ENCODE measurements at places on chromosomes 5 and 9.

GRCh38 chr5:14202462-14202861 lies 59.3 kb downstream of the TRIO start:
- no peak for DNase-seq

GRCh38 chr5:126552614-126553013 lies 42.4 kb downstream of the ALDH7A1 start:
- no peak for DNase-seq

DNA sequence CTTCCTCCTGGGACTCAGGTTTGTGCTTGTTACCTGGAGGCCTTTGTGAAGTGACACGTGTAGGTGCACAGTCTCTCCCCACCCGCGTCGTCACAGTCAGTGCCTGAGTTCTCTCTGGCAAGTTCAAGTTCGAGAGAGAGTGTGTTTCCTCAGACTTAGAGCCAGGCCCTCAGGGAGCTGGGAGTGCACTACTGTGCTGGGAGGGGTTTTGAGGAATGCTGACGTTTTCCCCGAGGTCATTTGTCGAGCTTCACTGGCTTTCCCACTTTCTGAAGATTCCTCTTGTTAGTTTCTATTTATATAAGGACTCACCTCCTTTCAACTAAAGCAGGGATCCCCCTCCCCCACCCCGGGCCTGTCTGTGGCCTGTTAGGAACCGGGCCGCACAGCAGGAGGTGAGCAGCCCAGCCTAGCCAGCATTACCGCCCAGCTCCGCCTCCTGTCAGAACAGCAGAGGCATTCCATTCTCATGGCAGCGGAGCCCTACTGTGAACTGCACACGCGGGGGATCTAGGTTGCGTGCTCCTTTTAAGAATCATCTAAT lies 209.2 kb downstream of the DIRAS2 start:
- DNase-seq = no peak

DNA sequence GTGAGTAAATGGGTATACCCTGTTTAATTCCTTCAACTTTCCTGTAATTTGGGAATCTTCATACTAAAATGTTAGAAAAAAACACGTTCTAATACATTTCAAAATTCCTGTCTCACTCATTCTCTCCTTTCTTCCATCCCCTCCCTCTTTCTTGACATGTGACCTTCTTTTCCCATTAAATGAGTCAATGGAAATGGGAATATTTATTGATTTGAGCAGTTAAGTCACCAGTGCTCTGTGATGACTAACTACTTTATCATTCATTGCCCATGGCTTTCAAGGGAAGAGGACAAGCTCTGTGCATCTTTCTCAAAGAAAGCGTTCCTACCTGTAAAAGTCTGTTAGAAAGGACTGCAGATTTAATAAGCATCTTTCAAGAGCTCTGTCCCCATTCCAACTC lies 144.4 kb upstream of the MAP3K1 start:
- no peak for DNase-seq

DNA sequence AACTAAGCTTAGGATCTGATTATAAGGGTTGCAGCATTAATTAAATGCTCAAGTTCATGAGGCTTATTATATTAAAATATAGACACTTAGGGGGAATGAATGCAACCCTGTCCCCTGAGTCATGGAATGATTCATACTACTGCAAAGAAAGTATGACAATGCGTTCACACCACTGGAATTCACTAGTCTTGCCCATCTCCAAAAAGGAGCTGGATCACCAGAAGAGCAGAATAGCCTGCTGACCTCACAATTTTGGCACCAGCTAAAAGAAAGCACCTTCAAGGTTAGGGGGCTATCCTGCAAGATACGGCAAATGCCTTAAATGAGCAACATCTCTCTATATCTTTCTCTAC lies 32.0 kb upstream of the TMED7 start:
- DNase-seq = no peak

DNA sequence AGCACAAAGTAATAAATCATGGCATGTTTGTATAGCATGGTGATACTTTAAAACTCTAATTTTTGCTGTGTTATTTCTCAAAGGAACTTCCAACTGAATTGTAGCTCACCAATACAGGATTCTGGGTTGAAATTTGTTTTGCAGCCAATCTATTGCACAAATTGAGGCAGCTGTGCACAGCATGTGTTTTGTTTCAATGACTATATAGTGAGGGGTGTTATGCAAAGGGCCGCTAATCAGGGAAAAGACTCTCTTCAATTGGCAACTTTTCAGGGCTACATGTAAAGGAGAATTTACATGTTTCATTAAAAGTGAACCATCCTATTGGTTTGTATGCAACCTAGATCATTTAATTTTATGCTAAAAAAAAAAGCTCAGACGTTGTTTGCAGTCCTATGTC lies 44.6 kb downstream of the PLPPR1 start:
- DNase-seq = no peak

DNA sequence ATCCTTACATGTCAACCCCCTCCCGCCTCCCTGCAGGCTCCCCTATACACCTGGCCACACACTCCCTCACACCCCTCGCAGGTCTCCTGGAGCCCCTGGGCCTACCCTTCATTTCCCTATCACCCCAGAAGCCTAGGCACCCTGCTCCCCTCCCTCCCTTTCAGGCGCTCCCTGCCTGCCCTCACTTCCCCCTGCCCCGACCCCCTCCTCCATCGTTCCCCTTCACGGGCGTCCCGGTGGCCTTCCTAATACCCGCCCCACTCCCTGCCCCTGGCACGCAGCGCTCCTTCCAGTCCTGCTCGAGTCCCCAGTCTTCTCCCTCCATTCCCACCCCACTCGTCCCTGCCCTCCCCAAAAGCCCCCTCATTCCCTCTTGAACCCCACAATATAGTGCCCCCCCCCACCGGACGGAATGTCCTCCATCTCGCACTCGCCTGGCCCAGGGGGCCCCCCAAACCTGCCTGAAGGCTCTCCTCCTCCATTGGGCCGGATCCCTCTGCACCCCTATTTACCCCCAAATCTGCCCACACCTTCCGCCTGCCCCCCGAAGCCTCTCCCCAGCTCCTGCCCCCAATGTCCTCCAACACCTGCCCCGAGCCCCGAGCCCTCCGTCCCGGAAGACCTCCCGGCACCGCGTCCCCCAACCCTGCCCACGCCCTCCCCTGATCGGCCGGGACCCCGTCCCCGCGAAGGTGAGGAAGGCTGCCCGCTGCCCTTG lies 746 bp downstream of the STRBP start:
- no peak for DNase-seq

DNA sequence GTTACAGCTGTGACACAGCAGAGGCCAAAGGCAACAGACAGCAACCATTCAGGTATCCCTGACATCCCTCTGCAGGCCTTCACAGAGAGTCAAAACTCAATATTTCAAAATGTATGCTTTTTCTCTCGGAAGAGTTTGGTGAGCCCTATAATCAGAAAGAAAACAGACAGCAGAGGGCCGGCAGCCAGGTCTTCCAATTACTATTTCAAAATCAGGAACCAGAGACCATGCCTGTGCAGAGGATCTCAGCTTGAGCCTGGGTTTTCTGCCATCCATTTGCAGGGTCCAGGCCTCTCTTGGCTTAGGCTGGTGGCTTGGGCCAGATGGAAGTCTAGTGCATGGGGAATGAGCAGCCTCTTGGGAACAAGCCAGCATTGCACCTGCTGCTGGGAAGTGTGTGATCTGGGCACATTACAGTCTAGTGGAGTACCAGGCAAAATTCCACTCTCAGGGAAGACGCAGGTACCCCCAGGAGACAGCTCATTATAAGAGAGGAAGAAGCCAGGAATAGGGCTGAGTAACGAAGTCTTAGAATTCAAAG lies 231.3 kb downstream of the ENC1 start:
- no peak for DNase-seq

DNA sequence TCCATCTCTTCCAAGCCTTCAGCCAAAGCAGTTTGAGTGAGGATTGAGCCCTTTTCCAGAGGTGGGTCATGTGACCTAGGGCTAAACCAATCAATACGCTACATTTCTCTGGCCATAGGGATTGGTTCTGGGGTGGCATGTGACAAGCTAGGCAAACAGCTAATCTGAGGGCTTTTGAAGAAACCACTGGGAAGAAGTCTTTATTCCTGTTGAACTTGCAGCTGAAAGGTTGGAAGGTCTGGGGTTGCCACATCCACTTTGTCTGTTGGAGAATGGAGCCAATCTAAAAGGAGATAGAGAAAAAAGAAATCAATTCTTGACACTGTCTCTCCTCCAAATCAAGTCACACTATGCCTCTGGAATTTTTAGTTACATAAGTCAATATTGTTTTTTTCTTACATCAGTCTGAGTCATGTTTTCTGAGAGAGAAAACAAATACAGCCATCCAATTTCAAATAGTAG lies 637.8 kb upstream of the WWC1 start:
- no peak for DNase-seq

DNA sequence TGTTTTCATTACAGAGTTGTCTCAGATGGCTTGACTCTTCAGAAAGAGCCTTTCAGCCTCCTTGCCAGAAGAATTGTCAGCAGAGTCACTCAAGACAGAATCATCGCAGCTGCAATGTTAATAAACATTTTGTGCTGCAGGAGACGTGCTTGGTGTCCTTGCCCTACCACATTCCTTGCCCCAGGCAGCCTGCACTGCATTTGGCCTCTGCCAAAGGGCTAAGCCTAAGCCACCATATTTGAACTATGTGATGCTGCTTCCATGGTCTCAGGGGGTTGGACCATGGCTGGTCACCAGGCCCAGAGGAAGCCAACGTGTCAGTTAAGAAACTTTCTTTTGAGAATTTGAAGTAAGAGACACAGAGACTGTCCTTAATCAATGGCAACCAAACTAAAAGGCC lies 145.4 kb downstream of the ACTL7B start:
- no peak for DNase-seq

DNA sequence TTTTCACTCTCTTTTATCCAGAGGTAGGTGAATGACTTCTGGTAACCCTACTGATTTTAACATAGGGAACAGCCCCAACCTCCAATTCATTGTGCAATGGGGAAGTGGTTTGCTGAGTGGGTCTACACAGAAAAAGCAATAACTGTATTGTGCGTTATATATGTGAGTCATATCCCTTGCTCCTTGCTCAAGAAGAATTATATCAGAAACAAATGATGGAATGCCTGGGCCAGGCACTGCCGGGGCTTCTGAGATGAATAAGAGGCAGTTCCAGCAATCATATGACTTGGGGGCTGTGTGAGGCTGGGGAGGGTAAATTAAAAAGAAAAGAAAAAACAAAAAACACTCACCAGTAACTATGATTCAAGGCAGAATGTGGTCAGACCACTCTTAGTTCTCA lies 79.2 kb upstream of the ABCA1 start:
- no peak for DNase-seq

DNA sequence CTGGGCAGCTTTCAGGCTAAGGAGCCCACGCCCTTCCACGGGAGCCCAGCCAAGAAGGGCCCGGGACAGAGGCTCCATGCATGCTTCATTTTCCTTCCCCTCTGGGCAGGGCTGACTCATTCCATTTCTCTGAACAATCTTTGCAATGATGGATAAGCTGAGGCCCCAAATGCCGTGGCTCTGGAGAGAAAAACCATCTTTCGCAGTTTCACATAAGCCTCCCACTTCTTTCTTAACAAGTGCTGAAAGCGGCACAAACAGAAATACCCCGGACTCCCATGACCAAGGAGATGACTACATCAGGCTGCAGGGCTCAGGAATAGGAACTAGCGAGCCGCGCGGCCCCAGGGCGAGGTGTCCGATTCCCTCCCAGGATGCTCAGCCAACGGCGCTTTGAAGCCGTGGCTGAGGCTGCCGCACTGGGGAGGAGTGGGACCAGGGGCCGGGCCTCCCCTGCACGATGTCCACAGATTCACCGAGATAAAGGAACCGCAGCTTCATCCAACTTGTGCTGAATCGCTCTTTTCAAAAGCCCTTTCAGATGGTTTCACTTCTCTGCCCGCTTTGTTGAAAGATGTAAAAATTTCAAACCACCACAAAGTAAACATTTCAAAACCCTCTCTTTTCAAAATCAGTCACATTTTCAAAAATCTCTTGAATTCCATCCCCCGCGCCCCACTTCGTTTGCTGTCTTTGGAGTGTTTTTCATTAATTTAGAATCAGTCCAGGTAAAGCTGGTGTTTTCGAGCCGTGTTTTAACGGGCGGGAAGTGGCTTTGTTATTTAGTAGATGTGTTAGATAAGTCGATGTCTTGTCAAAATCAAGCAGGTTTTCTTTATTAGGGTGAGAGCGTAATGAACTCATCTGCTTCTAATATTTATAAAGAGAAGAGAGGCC lies 96.5 kb upstream of the LMX1B start:
- no peak for DNase-seq

DNA sequence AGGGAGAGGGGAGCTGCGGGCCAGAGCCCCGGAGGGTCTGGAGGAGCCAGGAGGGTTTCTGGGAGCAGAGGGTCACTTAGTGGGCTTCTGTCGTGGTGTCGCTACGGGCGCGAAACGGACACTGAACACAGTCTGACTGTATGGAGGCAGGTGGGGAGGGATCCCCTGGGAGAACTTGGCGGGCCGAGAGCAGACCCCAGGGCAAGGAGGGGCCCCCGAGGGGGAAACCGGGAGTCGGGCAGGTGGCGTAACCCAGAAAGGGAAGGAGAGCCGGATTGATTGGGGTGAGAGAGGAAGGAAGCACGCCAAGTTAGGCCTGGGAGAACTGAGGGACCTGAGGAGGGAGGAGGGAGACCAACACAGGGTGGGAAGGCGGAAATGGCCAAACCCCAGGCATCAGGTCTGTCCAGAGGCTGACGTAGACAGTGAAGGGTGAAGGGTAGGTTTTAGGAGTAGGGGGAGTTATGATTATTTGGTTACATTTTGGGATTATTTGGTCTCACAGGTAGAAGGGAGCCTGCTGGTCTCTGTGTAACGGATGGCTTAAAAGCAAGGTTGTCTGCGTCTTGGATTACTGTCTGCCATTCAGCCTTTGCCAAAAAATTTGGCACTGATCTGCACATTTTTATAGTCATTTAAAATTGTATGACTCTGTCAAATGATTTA lies 3.3 kb upstream of the MSMP start:
- no peak for DNase-seq

DNA sequence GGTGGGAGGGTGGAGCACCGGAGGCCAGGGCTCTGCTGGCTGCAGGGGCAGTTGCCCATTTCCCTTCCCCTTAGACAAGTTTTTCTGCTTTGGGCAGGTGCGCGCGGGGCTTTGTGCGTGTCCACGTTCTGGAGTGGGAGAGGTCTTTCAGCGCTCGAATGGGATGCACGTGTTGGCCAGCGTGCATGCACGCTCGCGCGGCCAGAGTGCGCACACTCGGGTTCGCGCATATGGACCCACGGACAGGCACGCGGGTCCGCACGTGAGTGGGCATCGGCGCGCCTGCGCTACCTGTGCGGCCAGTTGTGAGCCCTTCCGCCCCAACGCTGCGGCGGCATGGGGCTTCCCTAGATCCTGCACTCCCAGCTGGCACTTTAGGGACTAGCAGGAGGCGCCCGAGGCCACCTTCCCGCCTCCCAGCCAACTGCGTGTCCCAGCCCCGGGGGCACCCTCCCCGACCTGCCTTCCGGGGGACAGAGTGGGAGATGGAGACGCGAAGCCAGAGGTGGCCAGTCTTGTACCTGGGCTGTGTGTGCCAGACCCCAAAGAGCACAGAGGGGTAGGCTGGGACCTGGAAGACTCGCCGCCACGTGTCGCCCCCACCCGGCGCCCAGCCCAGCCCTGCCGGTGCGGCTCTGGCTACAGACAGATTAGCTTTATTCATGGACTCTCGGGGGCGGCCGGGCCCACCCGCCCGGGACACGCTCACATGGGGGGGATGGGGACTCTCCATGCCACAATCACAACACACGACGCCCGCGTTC lies 9.8 kb upstream of the GPRIN1 start:
- no peak for DNase-seq

- no peak for DNase-seq
Measured at GRCh38 chr9:120898396-120898795, 21.4 kb upstream of the PHF19 start.

- no peak for DNase-seq
Measured at GRCh38 chr9:4424038-4424437, 66.2 kb upstream of the SLC1A1 start.

- DNase-seq = no peak
Measured at GRCh38 chr9:109975574-109976295, 195.7 kb downstream of the PALM2AKAP2 start.

GRCh38 chr5:135598691-135599395 lies 20.1 kb upstream of the CXCL14 start:
- DNase-seq = no peak
